NCI-H526 treated with DMSO at 0.1 percent for 48 hours (cell line): ENCODE measurements at places on chromosomes 1 and 21.

DNA sequence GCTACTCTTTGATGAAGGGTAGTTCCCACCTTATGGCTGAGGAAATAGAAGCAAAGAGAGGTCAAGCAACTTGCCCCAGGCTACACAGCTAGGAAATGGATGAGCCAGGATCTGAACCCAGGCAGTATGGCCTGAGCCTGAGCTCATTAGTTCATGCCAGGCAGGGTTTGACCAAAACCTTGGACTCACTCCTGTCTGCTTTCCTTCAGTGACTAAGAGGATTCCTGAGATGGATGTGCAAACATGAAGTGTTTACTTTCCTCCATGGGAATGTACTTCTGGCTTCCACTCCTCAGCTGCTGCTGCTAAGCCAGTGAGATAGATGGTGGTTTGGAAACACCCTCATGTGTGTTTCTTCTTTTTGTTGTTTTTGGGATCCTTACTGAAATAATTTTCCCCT lies 35.1 kb upstream of the ERRFI1 start:
- no peak for DNase-seq

GRCh38 chr1:41954533-41954944 lies 35.8 kb upstream of the HIVEP3 start:
- DNase-seq = no peak

- no peak for DNase-seq
Measured at GRCh38 chr1:218742467-218743262, 397.5 kb downstream of the TGFB2 start.

GRCh38 chr1:3910049-3910731 lies 10.1 kb upstream of the C1orf174 start:
- peak; percentile 73 for DNase-seq

- DNase-seq = no peak
Measured at GRCh38 chr1:234373959-234374254, 651 bp downstream of the COA6 start.

- no peak for DNase-seq
Measured at GRCh38 chr1:27713139-27713725, 12.5 kb upstream of the FAM76A start.

DNA sequence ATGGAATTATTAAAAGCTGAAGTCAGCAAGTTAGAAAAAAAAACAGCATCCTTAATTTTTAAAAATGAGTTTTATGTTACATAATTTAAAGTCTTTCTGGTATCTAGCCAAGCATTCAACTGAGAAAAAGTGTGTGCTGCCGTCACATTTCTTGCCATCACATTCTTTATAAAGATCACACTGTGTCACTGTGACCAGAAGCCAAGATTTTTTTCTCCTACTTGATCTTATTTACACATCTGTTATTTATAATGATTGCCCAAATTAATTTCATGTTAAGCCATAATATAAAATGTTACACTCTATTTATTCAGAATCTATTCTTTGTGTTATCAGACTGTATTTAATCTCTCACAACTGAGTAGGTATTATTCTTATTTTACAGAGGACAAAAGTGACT lies 1603.7 kb downstream of the PLA2G4A start:
- DNase-seq = no peak
